ENCODE measurements at places on chromosomes 3 and 15. TPM values are rescaled to one million over a fixed set of nuclear protein-coding genes. Genes with fewer than 3 reads are reported as not detected.

GRCh38 chr3:145070795-145071194 is 1090.2 kb downstream of the PLOD2 start:
- H3K4me3 ChIP-seq: no peak overlapping the region
- no peak overlapping the region for H3K27ac ChIP-seq
- no peaks in the 10 kb centered on the region for H3K4me1 ChIP-seq
- H3K36me3 ChIP-seq: no peaks in the 10 kb centered on the region

The MEIS2 gene
- total RNA-seq: 85.0 TPM

The C3orf52 gene
- 2.2 TPM for total RNA-seq

DNA sequence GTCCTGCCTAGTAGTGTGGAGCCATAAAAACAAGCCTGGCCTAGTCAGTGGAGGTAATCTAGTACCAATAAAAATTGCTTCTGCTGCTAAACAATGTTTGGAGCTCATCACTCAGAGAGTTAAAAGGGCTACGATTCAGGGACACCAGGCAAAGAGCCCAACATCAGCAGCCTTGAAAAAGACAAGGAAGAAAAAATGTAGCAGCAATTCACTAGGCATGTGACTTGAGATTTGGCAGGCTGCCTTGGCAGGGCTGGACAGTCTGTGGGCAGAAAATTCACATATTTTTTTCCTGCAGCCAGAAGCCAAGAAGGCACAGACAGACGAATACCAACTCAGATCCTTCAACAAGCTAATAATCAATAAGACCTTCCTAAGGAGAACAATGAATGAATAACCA is 47.2 kb downstream of the IGSF11 start:
- H3K36me3 ChIP-seq: no peaks in the 10 kb centered on the region
- no peaks in the 10 kb centered on the region for H3K27me3 ChIP-seq
- H3K4me3 ChIP-seq: no peak overlapping the region
- DNase-seq: peak; percentile 85
- H3K27ac ChIP-seq: peak overlapping the region; percentile 57

The LRRC31 gene
- total RNA-seq: not detected

DNA sequence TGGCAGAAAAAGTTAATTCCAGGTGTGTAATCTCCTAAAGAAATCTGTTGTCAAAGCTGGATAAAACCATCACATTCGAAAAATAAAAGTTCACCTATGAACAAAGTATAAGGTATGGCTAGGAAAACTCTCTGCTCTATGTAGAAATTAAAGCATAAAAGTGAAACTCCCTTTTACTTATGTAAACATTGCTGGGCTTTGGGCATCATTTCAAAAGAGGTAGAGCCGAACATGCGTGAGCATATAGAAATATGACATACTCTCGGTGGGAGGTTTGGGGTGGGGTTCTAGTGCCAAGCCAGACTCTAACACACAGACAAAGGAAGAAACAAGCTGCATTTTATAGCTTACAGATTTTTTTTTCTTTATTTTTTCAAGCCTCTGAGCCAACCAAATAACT is 306.8 kb upstream of the ATP11B start:
- no peaks in the 10 kb centered on the region for H3K4me1 ChIP-seq
- H3K27ac ChIP-seq: no peak overlapping the region
- H3K4me3 ChIP-seq: no peak overlapping the region

The SH2D7 gene
- total RNA-seq: not detected

- peak; percentile 85 for DNase-seq
- no peaks in the 10 kb centered on the region for H3K36me3 ChIP-seq
- H3K27me3 ChIP-seq: no peaks in the 10 kb centered on the region
- no peaks in the 10 kb centered on the region for H3K4me1 ChIP-seq
- H3K4me3 ChIP-seq: no peak overlapping the region
These were observed 7.0 kb upstream of the CD276 start for GRCh38 chr15:73677146-73677607.

GRCh38 chr3:56164436-56164835 is 303.8 kb downstream of the ERC2 start:
- no peaks in the 10 kb centered on the region for H3K4me1 ChIP-seq
- DNase-seq: no peak
- H3K27me3 ChIP-seq: no peaks in the 10 kb centered on the region

The IL20RB gene
- 1.8 TPM for total RNA-seq

The MNS1 gene
- total RNA-seq: 1.1 TPM

- no peaks in the 10 kb centered on the region for H3K4me1 ChIP-seq
- H3K27ac ChIP-seq: no peak overlapping the region
- H3K36me3 ChIP-seq: no peaks in the 10 kb centered on the region
These were observed 347.2 kb upstream of the UMPS start for GRCh38 chr3:124383051-124383450.
